ENCODE measurements at places on chromosomes 16 and 17. TPM values are rescaled to one million over a fixed set of nuclear protein-coding genes. Genes with fewer than 3 reads are reported as not detected.

The CYGB gene
- 7.0 TPM for total RNA-seq

The CES2 gene
- total RNA-seq: 39.3 TPM

The CTRB1 gene
- total RNA-seq: not detected

The PLLP gene
- 15.9 TPM for total RNA-seq

The CNTNAP4 gene
- total RNA-seq: not detected

The KRTAP16-1 gene
- total RNA-seq: not detected
